ENCODE measurements at places on chromosomes 6 and 20.

DNA sequence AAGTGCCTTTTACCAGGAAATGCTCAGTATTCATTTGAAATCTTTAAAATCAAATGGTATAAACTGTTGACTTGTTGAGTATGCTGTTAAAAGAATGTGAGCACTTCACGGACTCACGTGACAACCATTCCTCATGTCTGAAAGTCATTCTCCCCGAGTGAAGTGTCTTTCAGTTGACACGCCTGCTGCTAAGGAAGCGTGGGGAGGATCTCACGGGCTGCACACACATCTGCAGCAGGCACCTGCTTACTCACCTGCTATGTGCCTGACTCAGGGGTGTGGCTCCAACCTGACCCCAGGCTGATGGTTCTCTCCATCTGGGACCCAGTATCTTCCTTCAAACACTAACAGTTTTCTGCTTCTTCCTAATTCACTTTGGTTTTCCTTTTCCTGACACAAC is 32.7 kb downstream of the WDR27 start:
- H3K36me3 ChIP-seq = peaks cover 11% of the 10 kb centered on the region
- no peaks in the 10 kb centered on the region for H3K4me1 ChIP-seq
- H3K4me3 ChIP-seq = no peak overlapping the region
- H3K27ac ChIP-seq = no peak overlapping the region

- no peaks in the 10 kb centered on the region for H3K27me3 ChIP-seq
- DNase-seq = no peak
- H3K4me3 ChIP-seq = no peak overlapping the region
- H3K36me3 ChIP-seq = no peaks in the 10 kb centered on the region
- no peaks in the 10 kb centered on the region for H3K4me1 ChIP-seq
- no peak overlapping the region for H3K27ac ChIP-seq
Measured at GRCh38 chr20:19024296-19025035, 188.0 kb upstream of the SLC24A3 start.

DNA sequence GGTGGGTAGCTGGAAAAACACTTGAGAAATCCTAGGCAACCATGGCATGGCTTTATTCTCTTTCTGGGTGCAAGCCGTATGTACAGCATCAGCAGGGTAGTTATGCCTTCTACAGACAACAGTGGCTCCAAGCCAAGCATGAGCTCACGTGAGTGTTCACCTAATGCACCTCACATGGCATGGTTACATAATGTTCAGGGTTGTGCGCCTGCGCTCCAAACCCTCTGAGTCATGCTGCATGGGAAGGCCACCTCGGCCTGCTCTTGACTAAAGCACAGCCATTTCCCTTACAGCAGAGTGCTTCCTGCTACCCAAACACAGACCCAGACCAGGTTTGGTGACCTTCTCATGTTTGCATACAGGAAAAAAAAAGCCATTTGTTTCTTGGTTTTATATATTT is 96.2 kb downstream of the VIP start:
- H3K4me1 ChIP-seq = no peaks in the 10 kb centered on the region
- DNase-seq = no peak
- no peaks in the 10 kb centered on the region for H3K36me3 ChIP-seq
- no peak overlapping the region for H3K27ac ChIP-seq
- no peak overlapping the region for H3K4me3 ChIP-seq
- H3K27me3 ChIP-seq = peaks cover 4% of the 10 kb centered on the region

DNA sequence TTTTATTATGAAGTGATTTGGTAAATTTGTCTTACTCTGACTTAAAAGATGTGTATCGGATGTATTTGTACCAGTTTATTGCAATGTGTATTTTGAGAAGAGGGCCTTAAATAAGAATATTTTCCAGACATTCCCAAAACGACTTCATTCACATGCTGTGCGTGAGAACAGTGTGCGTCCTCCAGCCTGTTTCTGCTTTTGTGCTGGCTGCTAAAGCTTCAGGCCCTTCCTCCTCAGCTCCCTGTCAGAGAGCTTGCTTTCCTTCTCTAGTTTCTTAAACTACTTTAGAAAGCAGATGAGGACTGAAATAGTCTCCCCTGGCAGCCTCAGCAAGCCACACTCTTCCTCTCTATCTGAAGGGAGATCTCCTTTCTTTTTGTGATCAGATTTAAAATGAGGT is 157.8 kb downstream of the SAMD5 start:
- H3K4me1 ChIP-seq = no peaks in the 10 kb centered on the region
- DNase-seq = no peak
- H3K27ac ChIP-seq = no peak overlapping the region
- H3K36me3 ChIP-seq = no peaks in the 10 kb centered on the region

- peaks cover 9% of the 10 kb centered on the region for H3K27me3 ChIP-seq
- H3K36me3 ChIP-seq = no peaks in the 10 kb centered on the region
- DNase-seq = no peak
- H3K27ac ChIP-seq = no peak overlapping the region
- H3K4me3 ChIP-seq = no peak overlapping the region
Measured at GRCh38 chr6:169188051-169188470, 65.6 kb downstream of the THBS2 start.

DNA sequence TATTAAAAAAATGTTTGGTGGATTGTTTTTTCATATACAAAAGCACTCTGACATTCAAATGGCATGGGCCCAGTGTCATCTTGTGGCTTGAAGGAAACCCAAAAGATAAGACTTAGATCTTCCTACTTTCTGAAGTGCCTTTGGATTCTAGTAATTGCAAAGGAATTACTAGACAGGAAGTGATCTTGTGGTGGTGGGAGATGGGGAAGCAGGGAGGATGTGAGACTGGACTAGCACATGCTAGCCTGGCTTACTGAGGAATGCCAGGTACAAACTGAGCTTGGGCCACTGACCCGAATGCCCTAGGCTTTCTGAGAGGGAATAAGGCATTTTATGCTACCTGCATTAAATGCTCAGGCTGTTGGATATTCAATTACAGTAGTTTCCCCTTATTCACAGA is 59.0 kb downstream of the AFG1L start:
- peaks cover 3% of the 10 kb centered on the region for H3K36me3 ChIP-seq
- H3K4me3 ChIP-seq = no peak overlapping the region
- no peak overlapping the region for H3K27ac ChIP-seq
- DNase-seq = no peak

DNA sequence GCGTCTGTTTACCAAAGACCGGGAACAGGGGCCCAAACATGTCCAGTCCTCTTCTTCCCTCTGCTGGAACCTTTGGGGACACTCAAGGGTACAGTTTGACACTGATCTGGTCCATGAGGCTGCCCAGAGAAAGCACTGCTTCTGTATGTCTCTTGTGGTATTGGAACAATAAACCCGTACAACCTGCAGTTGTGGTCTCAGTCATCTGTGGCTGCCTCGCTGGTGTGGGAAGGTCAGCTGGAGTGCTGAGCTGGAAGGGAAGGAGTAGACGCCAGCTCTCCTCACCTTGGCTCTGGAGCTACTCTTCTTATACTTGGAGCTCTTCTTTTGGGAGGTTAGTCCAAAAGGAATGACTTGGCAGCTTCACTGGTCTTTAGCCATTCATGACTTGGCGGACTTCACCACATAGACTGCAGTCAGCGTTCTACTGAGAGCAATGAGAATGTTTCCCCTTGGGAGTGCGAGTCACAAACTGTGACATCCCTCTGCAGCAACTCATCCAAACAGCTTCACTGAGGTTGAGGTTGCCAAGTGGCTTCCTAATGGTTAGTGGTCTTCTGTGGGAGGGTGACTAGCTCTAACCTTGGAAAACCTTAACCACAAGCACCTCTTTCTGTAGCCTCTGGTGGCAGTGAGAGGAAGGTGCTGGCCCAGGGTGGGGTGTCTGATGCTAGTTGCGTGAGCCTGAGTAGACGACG is 81.2 kb downstream of the ASXL1 start:
- no peak overlapping the region for H3K27ac ChIP-seq
- DNase-seq = no peak
- peaks cover 19% of the 10 kb centered on the region for H3K36me3 ChIP-seq
- no peak overlapping the region for H3K4me3 ChIP-seq
- H3K4me1 ChIP-seq = peaks cover 6% of the 10 kb centered on the region

DNA sequence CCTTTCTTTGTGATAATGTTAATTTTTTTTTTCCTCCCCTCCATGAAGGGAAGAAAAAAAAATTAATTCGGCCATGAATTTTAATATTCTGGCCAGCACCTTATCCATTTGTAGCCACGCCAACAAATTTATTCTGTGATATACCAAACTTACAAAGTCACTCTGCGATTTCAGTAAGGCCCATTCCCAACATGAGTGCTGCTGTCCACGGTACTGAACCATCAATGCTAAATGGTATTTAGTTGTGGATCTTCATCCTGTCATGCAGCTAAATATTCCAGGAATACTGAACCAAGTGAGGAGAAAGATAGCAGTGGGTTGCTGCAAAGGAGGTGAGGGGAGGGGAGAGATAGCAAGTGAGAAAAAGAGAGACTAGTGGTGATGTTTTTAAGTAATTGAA is 19.5 kb upstream of the RSPH4A start:
- no peak for DNase-seq
- H3K4me1 ChIP-seq = no peaks in the 10 kb centered on the region
- H3K4me3 ChIP-seq = no peak overlapping the region
- H3K36me3 ChIP-seq = no peaks in the 10 kb centered on the region
- no peak overlapping the region for H3K27ac ChIP-seq
- no peaks in the 10 kb centered on the region for H3K27me3 ChIP-seq

GRCh38 chr6:22036275-22036674 is 260.6 kb downstream of the PRL start:
- H3K4me3 ChIP-seq = peak overlapping the region; percentile 15
- no peak overlapping the region for H3K27ac ChIP-seq
- peaks cover 16% of the 10 kb centered on the region for H3K4me1 ChIP-seq
- H3K36me3 ChIP-seq = no peaks in the 10 kb centered on the region
- no peak for DNase-seq
- H3K27me3 ChIP-seq = no peaks in the 10 kb centered on the region

DNA sequence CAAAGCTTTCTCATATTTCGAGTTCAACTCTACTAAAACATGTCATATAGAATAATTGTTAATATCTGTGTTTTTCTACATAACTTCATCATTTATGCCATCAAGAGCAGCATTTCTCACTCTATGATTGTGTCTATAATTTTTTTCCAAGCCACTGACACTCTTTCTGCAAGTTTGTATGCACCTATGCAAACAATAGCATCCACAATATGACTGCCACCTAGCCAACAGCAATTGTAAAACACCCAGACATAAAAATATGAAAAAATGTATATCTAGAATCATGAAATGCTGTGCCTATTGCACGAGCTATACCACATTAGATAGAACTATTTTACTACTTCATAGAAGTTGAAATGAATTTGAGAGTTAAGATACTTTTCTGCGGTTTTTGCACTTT is 286.5 kb upstream of the MARCKS start:
- no peak overlapping the region for H3K4me3 ChIP-seq
- no peaks in the 10 kb centered on the region for H3K36me3 ChIP-seq
- no peak for DNase-seq

- H3K27ac ChIP-seq = no peak overlapping the region
- DNase-seq = no peak
- no peaks in the 10 kb centered on the region for H3K4me1 ChIP-seq
- no peaks in the 10 kb centered on the region for H3K27me3 ChIP-seq
Measured at GRCh38 chr6:103872233-103872632, 987.5 kb downstream of the HACE1 start.

GRCh38 chr6:31402324-31403282 is 792 bp upstream of the MICA start:
- H3K4me3 ChIP-seq = peak overlapping the region; percentile 62
- no peak for DNase-seq
- H3K36me3 ChIP-seq = no peaks in the 10 kb centered on the region
- H3K4me1 ChIP-seq = peaks cover 48% of the 10 kb centered on the region
- H3K27ac ChIP-seq = peak overlapping the region; percentile 85

DNA sequence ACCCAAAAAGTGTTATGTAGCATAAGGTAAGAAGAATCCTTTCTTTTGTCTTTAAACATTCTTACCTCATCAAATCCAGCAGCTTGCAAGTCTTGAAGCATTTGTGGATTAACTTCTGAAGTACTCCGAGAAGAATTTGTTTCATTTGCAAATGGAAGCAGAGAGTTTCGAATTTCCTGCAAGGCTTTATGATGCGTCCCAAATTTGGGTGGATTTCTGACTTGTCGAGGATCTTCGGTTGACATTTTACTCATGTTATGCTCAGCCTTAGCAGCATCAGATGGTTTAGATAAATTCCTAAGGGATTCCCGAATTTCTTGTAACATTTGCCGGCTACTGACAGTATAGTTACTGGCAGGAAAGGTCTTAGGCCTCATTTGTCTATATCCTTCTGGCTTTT is 16.2 kb downstream of the LATS1 start:
- peaks cover 31% of the 10 kb centered on the region for H3K36me3 ChIP-seq
- no peak overlapping the region for H3K4me3 ChIP-seq
- H3K4me1 ChIP-seq = peaks cover 2% of the 10 kb centered on the region
- no peak for DNase-seq
- no peaks in the 10 kb centered on the region for H3K27me3 ChIP-seq
- H3K27ac ChIP-seq = no peak overlapping the region

DNA sequence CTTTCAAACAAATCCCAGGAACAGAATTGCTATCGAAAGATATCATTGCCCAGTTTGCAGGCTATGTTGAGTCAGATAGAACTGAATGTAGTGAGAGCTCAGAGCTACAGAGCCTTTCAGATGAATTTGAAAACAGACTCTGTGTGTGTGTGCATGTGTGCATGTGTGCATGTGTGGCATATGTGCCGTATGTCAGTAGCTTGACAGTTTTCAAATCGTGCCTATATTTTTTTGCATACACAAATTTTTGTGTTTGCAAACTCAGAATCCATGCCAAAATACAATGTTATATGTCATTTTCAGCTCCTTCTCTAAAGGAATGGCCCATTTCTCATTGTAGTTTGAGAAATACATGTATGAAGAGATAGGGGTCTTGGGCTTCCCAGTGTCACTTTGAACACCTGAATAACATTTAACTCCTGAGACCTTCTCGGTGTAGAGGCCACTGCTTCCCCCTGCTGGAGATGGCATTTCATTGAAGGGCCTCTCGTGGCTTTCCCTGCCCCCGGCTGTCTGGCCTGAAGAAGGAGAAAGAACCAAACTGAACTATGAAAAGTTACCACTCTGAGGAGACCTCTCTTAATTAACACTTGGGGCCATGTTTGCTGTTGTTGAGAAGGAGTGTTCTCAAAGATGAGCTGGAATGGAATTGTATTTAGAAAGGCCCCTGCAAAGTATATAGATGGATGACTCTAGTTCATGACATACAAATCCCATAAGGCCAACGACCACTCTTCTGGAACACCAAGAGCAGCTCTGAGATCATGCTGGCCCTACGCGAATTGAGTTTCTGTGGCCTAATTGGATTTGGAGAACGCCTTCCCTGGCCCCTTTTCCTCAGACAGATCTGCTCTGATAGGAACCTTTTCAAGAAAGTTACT is 58.7 kb downstream of the VAPB start:
- DNase-seq = peak; percentile 43
- no peaks in the 10 kb centered on the region for H3K4me1 ChIP-seq
- H3K27ac ChIP-seq = no peak overlapping the region
- H3K36me3 ChIP-seq = peaks cover 9% of the 10 kb centered on the region

DNA sequence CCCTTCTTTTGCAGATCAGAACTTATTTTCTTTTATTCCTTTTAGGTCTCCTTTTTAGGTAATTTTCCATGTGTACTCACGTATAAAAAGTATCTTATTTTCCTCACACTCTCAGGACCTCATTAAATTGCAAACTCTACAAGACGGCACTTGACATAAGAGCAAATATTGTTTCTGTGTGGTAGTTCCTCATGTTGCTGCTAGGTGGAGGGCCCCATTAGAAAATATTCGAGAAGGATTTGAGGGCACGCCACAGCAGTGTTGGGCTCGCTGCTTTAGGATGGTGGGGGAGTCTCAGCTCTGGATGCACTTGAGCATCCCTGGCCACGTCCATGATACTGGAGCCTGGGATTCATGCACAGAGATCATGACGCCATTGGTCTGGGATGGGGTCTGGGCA is 64.9 kb upstream of the ZFP64 start:
- no peak overlapping the region for H3K27ac ChIP-seq
- H3K27me3 ChIP-seq = peaks cover 14% of the 10 kb centered on the region
- H3K4me1 ChIP-seq = no peaks in the 10 kb centered on the region
- H3K36me3 ChIP-seq = no peaks in the 10 kb centered on the region
- H3K4me3 ChIP-seq = no peak overlapping the region
- DNase-seq = no peak
